ENCODE measurements at places on chromosomes 4 and X.

DNA sequence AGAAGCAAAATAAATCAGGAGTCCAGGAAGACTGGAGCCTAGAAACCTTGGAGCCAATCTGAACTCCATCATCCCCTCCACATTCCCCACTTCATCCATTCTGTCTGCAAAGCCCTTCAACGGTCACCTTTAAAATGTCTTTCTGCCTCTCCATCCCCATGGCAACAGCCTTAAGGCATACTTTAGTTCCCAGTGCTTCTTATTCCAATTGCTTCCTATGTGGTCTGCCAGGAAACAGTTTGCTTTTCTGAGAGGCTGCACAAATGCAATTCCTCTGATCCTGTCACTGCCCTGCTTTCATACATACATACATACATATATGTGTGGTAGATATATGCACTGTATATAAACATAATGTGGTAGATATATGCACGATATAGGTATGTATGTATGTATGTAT is 786 bp upstream of the MAGEH1 start:
- DNase-seq = no peak

DNA sequence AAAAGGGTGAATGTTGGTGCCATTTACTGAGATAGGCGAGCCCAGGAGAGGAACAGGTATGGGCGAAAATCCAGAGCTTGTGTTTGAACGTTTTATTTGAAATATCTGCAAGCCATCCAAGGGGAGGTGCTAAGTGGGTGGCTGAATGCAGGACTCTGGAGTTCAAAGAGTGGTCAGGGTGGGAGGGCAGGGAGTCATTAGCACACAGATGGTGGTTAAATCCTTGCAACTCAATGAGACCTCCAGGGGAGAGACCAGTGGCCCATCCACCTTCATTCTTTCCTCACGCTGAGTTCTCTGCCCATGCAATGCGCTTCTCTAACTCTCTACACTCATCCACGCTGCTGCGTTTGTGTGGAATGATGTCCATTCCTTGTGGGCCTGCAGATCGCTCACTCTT is 101.1 kb downstream of the VCX3B start:
- DNase-seq = no peak

GRCh38 chrX:47927212-47927611 is 76.6 kb downstream of the ZNF182 start:
- DNase-seq = no peak

- no peak for DNase-seq
Measured at GRCh38 chrX:143378851-143379250, 138.4 kb downstream of the SPANXN3 start.

GRCh38 chr4:123708902-123709301 is 312.3 kb downstream of the SPRY1 start:
- DNase-seq = no peak

DNA sequence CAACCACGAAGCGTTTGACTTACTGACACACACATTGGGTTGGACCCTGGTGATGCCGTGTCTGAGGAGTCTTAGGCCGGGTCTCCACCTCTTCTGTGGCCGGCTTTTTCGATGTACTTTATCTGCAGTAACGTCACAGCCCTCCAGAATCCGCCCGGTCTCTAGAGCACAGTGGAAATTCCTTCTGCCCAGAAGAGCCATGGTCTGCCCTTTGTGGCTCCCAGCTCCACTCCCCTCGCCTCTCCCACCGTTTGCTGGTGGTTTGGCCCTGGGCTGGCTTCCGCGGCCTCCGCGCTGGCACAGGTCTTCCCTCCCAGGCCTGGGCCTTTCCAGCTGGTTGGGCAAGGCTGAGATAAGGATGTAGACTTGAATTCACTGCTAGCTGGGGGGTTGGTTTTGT is 4.3 kb downstream of the MAEA start:
- DNase-seq = no peak

DNA sequence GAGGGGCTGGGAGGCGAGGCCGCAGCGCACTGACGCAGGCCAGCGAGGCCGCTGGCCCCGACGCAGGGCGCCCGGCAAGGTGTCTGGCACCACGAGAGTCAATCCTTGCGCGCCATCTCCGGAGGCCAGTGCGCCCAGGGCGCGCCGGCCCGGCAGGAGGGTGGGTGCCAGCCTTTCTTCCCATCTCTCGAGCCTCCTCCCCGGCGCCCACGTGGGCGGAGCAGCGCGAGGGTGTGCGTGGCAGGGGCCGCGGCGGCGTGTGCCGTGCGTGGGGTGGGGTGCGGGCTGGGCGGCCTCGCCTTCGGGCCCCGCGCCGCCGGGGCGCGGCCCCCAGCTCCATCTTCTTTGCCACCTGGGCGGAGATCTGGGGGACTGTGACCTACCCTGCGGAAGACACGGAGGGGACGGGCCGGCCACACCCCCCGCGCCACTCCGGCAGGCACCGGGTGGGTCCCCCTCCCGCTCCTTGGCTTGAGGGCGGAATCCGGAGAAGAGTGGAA is 877 bp downstream of the JAKMIP1 start:
- DNase-seq = no peak

GRCh38 chr4:66451741-66452140 is 781.5 kb upstream of the EPHA5 start:
- DNase-seq = no peak

DNA sequence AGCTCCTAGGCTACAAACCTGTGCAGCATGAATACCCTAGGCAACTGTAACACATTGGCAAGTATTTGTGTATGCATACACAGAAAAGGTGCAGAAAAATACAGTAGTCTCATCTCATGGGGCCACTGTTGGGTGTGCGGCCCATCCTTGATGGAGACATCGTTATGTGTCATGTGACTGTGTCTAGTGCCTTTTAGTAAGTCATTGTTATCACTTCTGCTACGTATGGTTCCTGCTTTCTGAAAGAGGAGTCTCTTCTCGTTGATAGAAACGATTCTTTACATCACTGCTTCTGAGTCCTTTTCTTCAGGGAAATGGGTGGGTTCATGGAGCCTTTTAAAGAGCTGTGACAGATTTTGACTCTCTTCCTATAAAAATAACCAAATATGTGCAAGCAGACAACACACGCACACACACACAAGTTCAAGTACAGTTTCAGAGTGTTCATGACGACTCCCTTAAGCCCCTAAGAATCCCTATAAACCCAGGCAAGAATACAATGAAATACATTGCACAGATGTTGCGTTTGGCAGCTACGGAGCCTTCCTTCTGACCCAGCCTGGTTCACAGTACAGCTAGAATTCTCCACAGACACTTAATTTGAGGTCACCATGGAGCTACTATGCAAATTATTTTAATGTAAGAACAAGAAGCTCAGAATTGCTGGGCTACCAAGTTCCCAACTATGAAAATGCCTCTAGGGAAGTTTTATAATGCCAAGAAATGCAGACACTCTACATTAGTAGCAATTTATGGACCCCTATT is 10.2 kb upstream of the STK32B start:
- no peak for DNase-seq

DNA sequence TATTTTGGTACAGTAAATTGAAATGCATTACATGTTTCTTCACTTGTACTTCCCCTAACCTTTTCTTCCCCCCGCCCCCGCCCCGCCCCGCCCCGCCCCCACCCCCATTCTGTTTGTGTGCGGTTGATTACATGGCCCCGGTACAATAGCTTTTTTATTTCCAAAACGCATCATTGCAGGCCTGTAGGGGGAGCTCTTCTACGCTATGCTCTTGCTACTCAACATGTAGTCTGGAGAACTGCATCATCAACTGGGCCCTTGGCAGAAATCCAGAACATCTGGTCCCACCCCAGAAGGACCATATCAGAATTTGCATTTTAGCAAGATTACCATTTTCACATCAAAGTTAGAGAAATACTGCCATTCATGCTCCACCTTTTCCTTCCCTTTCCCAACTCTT is 333.3 kb upstream of the DDX53 start:
- DNase-seq = no peak

- DNase-seq = no peak
Measured at GRCh38 chr4:75028196-75028854, 95.4 kb downstream of the PARM1 start.

- DNase-seq = no peak
Measured at GRCh38 chr4:176090115-176090514, 24.5 kb downstream of the WDR17 start.

DNA sequence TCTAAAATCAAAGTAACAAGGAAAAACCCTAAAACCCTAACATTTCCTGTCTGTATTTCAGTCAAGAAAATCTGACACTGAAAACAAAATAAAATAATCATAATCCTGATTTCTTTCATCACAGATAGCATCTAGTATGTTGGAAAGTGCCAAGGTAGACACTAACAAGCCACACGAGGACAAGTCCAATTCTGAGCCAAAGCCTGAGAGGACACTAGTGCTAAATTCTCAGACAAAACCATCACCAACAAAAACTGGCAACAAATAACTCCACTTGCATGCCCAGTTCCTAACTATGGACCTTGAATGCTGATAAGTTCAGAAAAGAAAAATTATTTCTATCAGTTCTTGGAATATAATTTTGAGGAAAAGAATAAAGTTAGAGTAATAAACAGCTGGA is 113.7 kb downstream of the MANBA start:
- no peak for DNase-seq

DNA sequence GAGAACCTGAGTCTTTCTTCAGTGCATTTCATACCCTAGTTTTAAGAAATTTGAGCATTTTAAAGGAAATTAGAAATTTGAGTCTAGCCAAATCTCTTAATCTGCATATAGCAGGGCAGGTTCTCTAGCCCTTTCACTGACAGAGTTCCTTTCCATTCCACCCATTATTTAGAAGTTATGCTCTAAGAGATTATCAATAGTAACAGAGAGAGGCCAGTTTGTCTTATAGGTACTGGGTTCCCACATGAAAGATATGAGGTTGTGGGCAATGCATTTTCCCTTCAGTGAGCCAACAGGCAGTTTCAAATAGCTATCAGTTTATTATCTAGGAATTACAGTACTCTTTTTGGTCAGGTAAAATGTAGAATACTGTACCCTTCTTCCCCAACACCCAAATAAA is 7.3 kb upstream of the GALNT7 start:
- DNase-seq = no peak

DNA sequence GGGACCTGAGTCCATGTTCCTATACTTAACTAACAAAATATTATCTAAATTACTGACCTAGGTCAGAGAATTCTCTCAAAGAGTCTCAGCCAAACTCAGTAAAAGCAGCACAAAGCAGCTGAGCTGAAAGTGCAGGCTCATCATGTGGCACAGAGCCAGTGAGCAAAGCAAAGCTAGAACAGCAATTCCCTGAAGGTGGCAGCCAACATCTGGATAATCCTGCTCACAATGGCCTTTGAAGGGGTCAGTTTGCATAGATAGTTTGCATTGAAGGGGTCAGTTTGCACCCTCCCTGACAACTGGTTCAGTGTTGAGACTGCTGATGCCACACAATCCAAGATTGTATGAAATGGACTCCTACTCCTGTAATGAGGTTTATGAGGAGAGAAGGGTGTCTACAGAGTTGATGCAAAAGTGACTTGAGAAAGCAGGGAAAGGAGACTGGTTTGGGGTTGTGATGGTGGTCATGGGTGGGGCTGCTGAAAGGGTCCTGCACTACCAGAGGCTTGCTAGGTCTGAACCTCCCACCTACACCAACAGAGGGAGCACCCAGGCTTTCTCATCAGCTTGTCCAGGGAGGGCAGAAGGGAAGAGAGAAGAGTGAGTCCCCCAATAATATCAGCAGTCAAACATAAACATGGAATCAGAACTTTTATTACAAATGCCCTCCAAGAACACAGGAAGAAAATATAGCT is 39.7 kb downstream of the TRIM61 start:
- DNase-seq = no peak

DNA sequence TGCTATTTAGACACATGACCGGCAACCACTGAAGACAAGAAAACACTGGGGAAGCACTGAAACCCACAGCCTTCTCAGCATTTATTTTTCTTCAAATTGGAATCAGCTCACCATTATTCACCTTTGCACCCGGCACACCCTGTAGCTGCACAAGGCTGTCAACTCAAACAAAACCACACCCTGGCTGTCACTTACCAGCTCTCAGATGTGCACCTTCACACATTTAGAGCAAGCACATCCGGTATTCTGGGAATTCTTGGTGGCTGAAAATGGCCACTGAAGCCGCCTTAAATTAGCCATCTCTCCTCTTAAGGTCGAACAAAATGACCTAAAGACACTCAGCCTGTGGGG is 5.9 kb downstream of the ZFYVE28 start:
- DNase-seq = no peak
